Activated naive CD8-positive, alpha-beta T cell treated with anti-CD3 and anti-CD28 coated beads, Interleukin-2, amount 50 U/mL, for 24 hours (primary cell): ENCODE measurements at places on chromosomes 16 and 17.

- no peaks in the 10 kb centered on the region for H3K4me1 ChIP-seq
- no peak for DNase-seq
These were observed 54.7 kb upstream of the CRHR1 start for GRCh38 chr17:45729294-45729907.

- no peak overlapping the region for H3K27ac ChIP-seq
- no peaks in the 10 kb centered on the region for H3K27me3 ChIP-seq
- DNase-seq: no peak
- H3K4me1 ChIP-seq: no peaks in the 10 kb centered on the region
- no peak overlapping the region for H3K4me3 ChIP-seq
- peaks cover 20% of the 10 kb centered on the region for H3K36me3 ChIP-seq
These were observed 20.7 kb downstream of the UBN1 start for GRCh38 chr16:4868026-4868425.

GRCh38 chr16:63614429-63614828, 1507.4 kb downstream of the CDH11 start:
- no peak overlapping the region for H3K4me3 ChIP-seq
- no peak for DNase-seq
- no peaks in the 10 kb centered on the region for H3K4me1 ChIP-seq
- no peak overlapping the region for H3K27ac ChIP-seq

- H3K36me3 ChIP-seq: no peaks in the 10 kb centered on the region
- H3K4me3 ChIP-seq: no peak overlapping the region
- no peak for DNase-seq
- peak overlapping the region; percentile 45 for H3K27ac ChIP-seq
- peaks cover 52% of the 10 kb centered on the region for H3K4me1 ChIP-seq
These were observed 9.1 kb upstream of the TMEM100 start for GRCh38 chr17:55731586-55732250.

GRCh38 chr17:18186627-18186982, 3.0 kb downstream of the ALKBH5 start:
- DNase-seq: no peak
- H3K4me1 ChIP-seq: peaks cover 76% of the 10 kb centered on the region
- peak overlapping the region; percentile 96 for H3K4me3 ChIP-seq
- peak overlapping the region; percentile 92 for H3K27ac ChIP-seq

- H3K4me1 ChIP-seq: no peaks in the 10 kb centered on the region
- no peak overlapping the region for H3K4me3 ChIP-seq
- H3K36me3 ChIP-seq: no peaks in the 10 kb centered on the region
- no peak overlapping the region for H3K27ac ChIP-seq
- DNase-seq: no peak
These were observed 6.1 kb downstream of the KRT35 start for GRCh38 chr17:41474863-41475262.

DNA sequence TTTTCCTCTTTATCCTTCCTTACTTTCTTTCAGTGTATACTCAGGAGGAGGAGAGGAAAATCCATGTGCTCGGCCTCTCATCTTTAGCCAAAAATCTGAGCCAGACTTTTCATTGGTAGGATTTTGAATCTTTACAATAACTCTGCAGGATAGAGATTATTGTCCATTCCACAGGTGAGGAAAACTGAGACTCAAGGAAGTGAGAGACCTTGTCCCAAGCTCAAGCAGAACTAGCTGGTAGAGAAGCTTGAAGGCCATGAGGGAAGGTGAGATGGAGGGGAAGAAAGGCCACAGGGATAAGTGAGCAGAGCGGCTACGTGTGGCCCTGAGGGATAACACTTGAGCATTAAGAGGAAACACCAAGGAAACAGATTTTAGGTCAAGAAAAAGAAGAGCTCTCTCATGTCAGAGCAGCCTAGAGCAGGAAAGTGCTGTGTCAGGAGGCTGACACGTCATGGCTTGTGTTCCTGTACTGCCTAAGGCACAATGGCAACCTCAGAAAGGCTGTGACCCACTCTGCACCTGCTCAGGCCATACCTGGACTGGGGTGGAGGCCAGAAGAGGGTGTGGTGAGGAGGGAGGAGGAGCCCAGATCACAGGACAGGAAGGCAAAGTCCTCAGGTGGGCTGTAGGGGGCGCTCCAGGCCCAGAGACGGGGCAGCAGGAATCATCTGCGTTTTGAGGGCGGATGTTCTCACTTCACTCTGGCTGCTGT, 11.9 kb downstream of the MT4 start:
- peak; percentile 92 for DNase-seq
- H3K27ac ChIP-seq: no peak overlapping the region
- H3K27me3 ChIP-seq: no peaks in the 10 kb centered on the region
- no peaks in the 10 kb centered on the region for H3K36me3 ChIP-seq

DNA sequence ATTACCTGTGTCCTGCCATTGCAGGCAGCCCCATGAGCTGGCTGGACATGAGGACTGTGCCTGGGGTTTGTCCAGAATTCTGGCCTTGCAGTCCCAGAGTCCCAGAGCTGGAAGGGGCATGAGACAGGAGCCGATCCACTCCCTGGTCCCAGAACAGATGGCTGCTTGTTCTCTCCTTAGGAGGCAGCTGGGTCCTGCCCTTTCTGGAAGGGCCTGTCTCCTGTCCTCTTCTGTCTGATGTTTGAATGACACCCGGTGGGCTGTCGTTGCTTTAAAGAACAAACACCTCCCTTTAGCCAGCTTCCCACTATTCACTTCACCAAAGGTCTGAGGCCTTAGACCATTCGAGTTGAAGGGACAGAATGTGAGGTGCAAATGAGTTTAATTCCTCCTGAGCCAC, 63.8 kb downstream of the RAP1GAP2 start:
- H3K27me3 ChIP-seq: peaks cover 19% of the 10 kb centered on the region
- peaks cover 3% of the 10 kb centered on the region for H3K4me1 ChIP-seq
- DNase-seq: no peak
- no peaks in the 10 kb centered on the region for H3K36me3 ChIP-seq
- H3K4me3 ChIP-seq: no peak overlapping the region

- peak overlapping the region; percentile 30 for H3K27ac ChIP-seq
- H3K4me3 ChIP-seq: peak overlapping the region; percentile 86
- no peak for DNase-seq
- H3K36me3 ChIP-seq: peaks cover 5% of the 10 kb centered on the region
These were observed 2.1 kb downstream of the CFAP20 start for GRCh38 chr16:58127033-58127556.

DNA sequence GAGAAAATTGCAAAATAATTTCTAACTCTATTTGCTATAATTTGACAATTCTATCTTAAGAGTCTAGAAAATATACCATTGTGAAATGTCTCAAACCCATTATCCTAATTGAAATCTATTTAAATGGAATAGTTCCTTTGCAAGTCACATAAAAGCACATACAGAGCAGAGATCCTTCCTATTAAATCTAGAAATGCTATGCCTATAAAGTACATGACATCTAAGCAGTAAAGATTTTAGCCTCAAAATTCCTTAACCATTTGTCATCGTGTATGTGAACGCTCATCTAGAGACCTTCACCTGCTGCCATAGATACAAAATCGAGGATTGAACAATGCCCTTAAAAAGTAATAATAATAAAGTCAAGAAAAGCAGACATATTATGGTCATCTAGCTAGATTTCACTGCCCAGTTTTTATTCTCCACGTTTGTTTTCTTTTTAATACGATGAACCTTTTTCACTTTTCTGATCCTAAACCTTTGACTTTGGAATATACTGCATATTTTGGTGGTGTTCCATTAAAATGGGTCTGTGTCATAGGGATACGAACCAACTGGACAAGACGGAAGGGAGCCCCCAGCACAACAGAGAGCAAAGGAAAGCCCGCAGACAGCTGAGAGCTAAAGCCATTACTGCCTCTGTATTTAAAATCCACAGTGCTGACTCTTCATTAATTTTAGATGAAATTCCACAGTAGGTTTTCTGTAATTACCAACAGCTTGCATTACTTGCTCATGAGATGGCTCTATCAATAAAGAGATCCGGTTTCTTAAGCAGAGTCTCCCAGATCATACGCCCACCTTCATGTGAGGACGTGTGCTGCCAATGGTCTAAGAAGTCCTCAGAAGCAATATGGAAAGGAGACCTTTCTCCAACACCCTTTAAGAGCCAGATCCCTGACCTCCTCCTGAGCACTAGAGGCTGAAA, 17.6 kb downstream of the TEX2 start:
- no peak overlapping the region for H3K27ac ChIP-seq
- no peak overlapping the region for H3K4me3 ChIP-seq
- peaks cover 11% of the 10 kb centered on the region for H3K4me1 ChIP-seq
- H3K27me3 ChIP-seq: no peaks in the 10 kb centered on the region
- DNase-seq: no peak
- H3K36me3 ChIP-seq: no peaks in the 10 kb centered on the region

- H3K27ac ChIP-seq: no peak overlapping the region
- H3K4me3 ChIP-seq: no peak overlapping the region
- peaks cover 15% of the 10 kb centered on the region for H3K27me3 ChIP-seq
- DNase-seq: no peak
- H3K4me1 ChIP-seq: no peaks in the 10 kb centered on the region
- H3K36me3 ChIP-seq: no peaks in the 10 kb centered on the region
These were observed 562.8 kb upstream of the ZFHX3 start for GRCh38 chr16:73610605-73611156.

- peaks cover 6% of the 10 kb centered on the region for H3K27me3 ChIP-seq
- no peak overlapping the region for H3K4me3 ChIP-seq
- no peaks in the 10 kb centered on the region for H3K36me3 ChIP-seq
- DNase-seq: no peak
These were observed 55.5 kb upstream of the IRX3 start for GRCh38 chr16:54341892-54342776.

DNA sequence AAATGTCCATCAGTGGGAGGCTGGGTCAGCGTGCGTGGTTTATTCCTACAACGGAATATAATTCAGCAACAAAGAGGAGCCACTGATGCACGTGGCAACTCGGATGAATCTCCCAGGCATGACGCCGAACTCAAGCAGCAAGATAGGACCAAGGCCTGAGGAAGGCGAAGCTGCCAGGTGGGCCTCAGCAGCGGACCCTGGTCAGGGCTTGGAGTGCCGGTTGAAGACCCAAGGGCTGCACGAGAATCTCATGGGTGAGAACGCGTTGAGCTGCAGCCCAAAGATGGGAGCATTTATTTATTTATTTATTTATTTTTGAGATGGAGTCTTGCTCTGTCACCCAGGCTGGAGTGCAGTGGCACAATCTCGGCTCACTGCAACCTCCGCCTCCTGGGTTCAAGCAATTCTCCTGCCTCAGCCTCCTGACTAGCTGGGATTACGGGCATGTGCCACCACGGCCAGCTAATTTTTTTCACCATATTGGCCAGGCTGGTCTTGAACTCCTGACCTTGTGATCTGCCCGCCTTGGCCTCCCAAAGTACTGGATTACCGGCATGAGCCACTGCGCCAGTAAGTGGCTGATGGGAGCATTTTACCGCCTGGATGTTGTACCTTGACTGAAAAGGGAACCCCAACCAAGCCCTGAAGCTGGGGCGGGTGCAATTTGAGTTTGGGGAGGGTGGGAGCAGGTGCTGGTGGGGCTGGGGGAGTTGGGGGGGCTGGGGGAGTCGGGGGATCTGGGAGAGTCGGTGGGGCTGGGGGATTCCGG, 18.1 kb upstream of the BAHCC1 start:
- H3K27ac ChIP-seq: no peak overlapping the region
- no peaks in the 10 kb centered on the region for H3K4me1 ChIP-seq
- H3K27me3 ChIP-seq: peaks cover 7% of the 10 kb centered on the region
- no peaks in the 10 kb centered on the region for H3K36me3 ChIP-seq
- H3K4me3 ChIP-seq: no peak overlapping the region
- DNase-seq: no peak

DNA sequence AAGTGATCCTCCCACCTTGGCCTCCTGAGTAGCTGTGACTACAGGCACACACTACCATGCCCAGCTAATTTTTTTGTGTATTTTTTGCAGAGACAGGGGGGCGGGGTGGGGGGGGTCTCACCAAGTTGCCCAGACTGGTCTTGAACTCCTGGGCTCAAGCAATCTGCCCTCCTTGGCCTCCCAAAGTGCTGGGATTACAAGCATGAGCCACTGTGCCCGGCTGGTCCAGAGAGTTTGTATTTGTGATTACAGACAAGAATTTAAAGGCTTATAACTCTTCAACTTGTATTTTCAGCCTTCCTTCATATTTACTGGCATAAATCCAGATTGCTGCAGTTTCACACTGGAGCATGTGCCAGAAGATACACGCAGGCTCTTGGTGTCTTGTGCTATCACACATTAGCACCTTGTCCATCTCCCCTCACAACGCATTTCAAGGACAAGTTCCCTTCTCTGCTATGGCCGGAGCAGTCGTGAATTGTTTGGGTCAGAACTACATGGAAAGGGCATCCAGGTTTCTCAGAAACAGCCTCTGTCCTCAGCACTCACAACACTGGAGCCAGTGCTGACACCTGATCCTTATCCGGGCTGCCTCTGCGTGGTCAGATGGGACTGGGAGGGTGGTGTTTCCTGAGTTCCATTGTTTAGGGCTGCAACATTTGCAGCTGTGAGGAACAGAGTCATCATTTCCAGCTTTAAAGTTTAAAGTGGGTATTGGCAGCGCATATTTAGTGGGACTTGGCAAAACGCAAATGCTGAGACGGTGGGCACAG, 28.1 kb downstream of the WSCD1 start:
- DNase-seq: no peak
- H3K27ac ChIP-seq: no peak overlapping the region
- H3K4me1 ChIP-seq: no peaks in the 10 kb centered on the region
- peaks cover 5% of the 10 kb centered on the region for H3K27me3 ChIP-seq

GRCh38 chr16:4617880-4618279, 3.2 kb upstream of the UBALD1 start:
- H3K27me3 ChIP-seq: no peaks in the 10 kb centered on the region
- DNase-seq: no peak
- no peak overlapping the region for H3K27ac ChIP-seq
- no peaks in the 10 kb centered on the region for H3K36me3 ChIP-seq
- no peak overlapping the region for H3K4me3 ChIP-seq

- peaks cover 18% of the 10 kb centered on the region for H3K36me3 ChIP-seq
- no peaks in the 10 kb centered on the region for H3K27me3 ChIP-seq
- no peak for DNase-seq
- peak overlapping the region; percentile 77 for H3K27ac ChIP-seq
- H3K4me1 ChIP-seq: peaks cover 37% of the 10 kb centered on the region
These were observed 540 bp upstream of the ACLY start for GRCh38 chr17:41919165-41919817.

DNA sequence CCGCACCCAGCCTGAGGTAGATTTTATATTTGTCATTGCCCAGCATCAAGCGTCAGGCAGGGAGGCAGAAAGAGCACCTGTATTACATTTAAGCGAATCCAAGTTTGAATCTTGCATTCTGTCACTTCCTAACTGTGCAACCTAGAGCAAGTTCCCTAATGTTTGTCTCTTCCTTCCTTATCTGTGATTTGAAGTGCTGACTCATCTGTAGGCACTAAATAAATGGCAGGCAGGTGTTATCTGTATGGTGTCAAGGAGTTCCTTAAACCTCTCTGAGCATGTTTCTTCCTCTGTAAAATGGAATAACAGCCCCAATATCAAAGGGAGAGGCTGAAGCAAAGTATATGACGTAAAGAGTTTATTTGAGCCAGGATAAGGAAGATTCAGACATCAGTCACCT, 24.3 kb downstream of the GP2 start:
- H3K36me3 ChIP-seq: no peaks in the 10 kb centered on the region
- H3K4me1 ChIP-seq: no peaks in the 10 kb centered on the region

- H3K4me3 ChIP-seq: peak overlapping the region; percentile 23
- H3K36me3 ChIP-seq: peaks cover 7% of the 10 kb centered on the region
- no peaks in the 10 kb centered on the region for H3K27me3 ChIP-seq
- no peak overlapping the region for H3K27ac ChIP-seq
- peaks cover 18% of the 10 kb centered on the region for H3K4me1 ChIP-seq
These were observed 8.3 kb upstream of the ZNF750 start for GRCh38 chr17:82848022-82848592.

- DNase-seq: no peak
- H3K4me3 ChIP-seq: no peak overlapping the region
- no peaks in the 10 kb centered on the region for H3K4me1 ChIP-seq
- H3K27ac ChIP-seq: no peak overlapping the region
- H3K36me3 ChIP-seq: no peaks in the 10 kb centered on the region
These were observed 134.7 kb downstream of the ABCA8 start for GRCh38 chr17:68820476-68820824.
